ENCODE measurements at places on chromosomes 2 and 18.

DNA sequence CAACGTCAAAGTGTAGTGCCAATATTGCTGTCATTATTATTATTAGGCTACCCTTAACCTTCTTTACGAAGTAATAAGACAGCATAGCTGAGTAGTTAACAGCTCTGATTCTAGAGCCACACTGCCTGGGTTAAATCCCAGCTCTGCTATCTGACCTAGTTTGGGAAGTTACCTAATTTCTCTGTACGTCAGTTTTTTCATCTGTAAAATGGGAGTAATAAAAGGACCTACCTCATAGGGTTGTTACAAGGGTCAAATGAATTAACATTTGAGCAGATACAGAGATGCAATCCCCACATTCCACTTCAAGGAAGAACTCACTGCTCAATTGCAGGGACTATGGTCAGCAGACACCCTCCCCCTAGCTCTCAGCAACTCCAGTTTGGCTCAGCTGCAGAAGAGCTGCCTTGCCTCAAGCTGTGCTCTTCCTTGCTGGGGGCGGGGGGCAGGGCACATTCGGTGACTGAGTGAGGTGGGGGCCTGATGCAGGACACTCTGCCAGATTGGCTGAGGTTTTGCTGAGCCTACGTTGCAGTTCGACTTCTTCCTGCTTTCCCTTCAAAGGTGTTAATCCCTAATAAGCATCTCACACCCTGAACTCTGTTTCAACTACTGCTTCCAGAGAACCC is 11.0 kb upstream of the LGALSL start:
- no peak for DNase-seq

- DNase-seq, result no peak
Observed at GRCh38 chr2:129798626-129799025, 180.8 kb upstream of the RAB6C start.

GRCh38 chr2:138500592-138501424 is 762 bp upstream of the SPOPL start:
- no peak for DNase-seq

- DNase-seq, result no peak
Observed at GRCh38 chr2:71347517-71347916, 15.9 kb downstream of the ZNF638 start.

- no peak for DNase-seq
Observed at GRCh38 chr18:78587096-78587495, 392.5 kb upstream of the SALL3 start.
